GM23338 (cell line): ENCODE measurements at places on chromosomes 1 and 21. TPM values are rescaled to one million over a fixed set of nuclear protein-coding genes. Genes with fewer than 3 reads are reported as not detected.

The DHRS3 gene
- 21.0 and 21.2 TPM in 2 replicates for total RNA-seq

The FMO5 gene
- 0.35 and 0.73 TPM in 2 replicates for total RNA-seq

The LAPTM5 gene
- not detected in 2 replicates for total RNA-seq

The CLCNKB gene
- total RNA-seq, result 1.2 and 1.3 TPM in 2 replicates

The SFN gene
- 2.6 and 4.1 TPM in 2 replicates for total RNA-seq

The VWA5B1 gene
- 0.70 and 1.0 TPM in 2 replicates for total RNA-seq

The MXRA8 gene
- 11.7 and 17.2 TPM in 2 replicates for total RNA-seq

The MRPL9 gene
- 88.5 and 89.0 TPM in 2 replicates for total RNA-seq

The BMP8B gene
- 0.43 and 0.90 TPM in 2 replicates for total RNA-seq

The LPAR3 gene
- 27.8 and 36.9 TPM in 2 replicates for total RNA-seq

The ZFP69B gene
- 10.0 and 10.8 TPM in 2 replicates for total RNA-seq

- DNase-seq, result no peak
Measured at GRCh38 chr1:60895701-60896100, 186.7 kb upstream of the NFIA start.

- DNase-seq, result no peak
Measured at GRCh38 chr1:17281775-17282181, 26.2 kb upstream of the PADI4 start.

- DNase-seq, result no peak
Measured at GRCh38 chr21:14771593-14771992, 225.5 kb upstream of the SAMSN1 start.

- DNase-seq, result no peak
Measured at GRCh38 chr1:212873518-212873917, 15.4 kb downstream of the FLVCR1 start.

DNA sequence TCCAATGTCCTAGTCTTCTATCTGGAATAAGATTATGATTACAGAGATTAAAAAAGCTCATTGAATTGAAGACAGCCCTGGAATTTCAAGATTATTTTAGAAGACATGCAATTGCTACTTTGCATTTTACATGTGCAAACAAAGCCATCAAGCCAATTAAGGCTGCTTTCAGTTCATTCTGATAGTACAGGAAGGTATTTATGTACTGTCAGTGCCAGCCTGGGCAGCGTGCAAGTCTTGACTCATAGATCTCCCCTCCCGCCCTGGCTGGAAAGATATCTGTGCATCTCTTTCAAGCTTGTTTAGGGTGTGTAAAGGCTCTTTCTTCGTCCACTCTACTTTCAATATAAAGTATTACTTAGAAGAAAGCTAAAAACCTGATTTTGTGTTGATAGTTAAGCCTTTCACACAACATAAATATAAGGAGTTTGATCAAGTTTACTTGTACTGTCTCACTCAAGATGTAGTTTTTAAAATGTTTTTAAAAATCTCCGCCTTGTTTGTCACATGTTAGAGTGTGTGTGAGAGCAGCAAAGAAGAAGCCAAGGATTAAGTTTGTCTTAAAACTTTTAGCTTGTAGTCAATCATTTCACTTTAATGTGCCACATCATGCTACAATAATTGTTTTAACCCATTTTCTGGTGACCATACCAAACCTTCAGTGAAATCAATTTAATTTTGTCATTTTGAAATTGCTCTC is 13.6 kb upstream of the LYPLAL1 start:
- no peak for DNase-seq

DNA sequence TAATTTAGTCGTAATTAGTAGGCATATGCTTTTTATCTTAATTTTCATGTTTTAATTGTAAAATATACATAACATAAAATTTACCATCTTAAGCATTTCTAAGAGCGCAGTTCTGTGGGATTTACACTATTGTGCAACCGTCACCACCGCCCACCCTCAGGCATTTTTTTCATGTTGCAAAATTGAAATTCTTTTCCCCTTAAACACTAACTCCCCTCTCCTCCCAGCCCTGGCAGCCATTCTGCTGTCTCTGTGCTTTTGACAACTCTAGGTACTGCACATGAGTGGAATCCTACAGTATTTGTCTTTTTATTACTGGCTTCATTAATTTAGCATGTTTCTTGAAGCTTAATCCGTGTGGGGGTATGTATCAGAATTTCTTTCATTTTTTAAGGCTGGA is 7.8 kb downstream of the PIK3CD start:
- DNase-seq, result no peak

- no peak for DNase-seq
Measured at GRCh38 chr1:188426561-188426960, 1597.8 kb downstream of the PLA2G4A start.

- peak; percentile 83 for DNase-seq
Measured at GRCh38 chr1:152347116-152347728, 12.6 kb downstream of the FLG2 start.

- no peak for DNase-seq
Measured at GRCh38 chr21:36877741-36878140, 88.7 kb downstream of the HLCS start.

DNA sequence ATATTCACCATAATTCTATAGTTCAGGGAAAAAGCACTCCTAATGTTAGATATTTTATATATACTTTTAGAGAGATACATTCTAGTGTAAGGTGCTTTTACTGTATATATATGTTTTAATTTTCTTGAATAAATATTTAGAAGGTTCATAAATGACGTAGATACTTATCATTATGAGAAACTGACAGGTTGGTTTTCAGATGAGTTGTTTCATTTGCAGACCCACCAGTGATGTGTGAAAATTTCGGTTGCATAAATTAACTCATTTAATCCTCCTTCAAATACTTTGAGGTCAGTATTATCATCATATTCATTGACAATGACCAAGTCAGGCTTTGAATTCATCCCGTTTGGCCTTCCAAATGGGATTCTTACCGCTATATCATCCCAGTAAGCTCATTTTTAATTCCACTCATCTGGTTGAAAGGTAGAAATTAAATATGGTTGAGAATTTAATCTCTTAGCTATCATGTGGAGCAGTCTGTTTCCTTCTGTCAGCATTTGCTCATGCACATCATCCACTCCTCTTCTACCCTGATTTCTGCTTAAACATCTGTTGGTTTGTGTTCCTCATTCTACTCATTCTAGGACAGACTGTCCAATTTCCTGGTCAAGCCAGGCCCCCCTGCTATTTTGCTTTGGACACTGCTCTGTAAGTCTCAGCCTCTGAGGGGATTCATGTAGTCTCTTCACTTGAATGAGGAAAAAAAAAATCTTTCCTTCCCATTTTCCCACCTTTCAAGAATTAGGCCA is 1156.6 kb downstream of the PLA2G4A start:
- DNase-seq, result no peak

- DNase-seq, result peak; percentile 87
Measured at GRCh38 chr1:205375835-205376545, 19.3 kb upstream of the KLHDC8A start.

- DNase-seq, result no peak
Measured at GRCh38 chr1:25806418-25806817, 6.4 kb downstream of the SELENON start.

DNA sequence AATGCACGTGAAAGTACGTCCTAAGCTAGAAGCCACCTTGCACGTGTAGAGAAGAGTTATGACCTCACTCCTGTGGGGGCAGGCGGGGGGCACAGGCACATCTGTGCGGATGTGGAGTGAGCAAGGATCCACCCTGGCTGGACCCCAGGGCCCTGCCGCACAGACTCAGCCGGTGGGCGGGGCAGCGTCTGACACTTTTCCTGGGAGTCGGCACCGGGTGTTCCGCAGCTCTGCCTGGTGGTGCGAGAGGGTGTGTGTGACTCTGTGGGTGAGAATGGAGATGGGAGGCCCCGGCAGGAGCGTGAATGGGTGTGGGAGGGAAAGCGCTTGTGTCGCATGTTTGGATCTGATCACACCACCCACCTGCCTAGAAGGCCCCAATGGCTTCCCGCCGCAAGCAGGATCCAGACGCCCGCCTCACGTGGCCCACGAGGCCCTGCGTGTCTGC is 29.5 kb downstream of the RAP1GAP start:
- no peak for DNase-seq

DNA sequence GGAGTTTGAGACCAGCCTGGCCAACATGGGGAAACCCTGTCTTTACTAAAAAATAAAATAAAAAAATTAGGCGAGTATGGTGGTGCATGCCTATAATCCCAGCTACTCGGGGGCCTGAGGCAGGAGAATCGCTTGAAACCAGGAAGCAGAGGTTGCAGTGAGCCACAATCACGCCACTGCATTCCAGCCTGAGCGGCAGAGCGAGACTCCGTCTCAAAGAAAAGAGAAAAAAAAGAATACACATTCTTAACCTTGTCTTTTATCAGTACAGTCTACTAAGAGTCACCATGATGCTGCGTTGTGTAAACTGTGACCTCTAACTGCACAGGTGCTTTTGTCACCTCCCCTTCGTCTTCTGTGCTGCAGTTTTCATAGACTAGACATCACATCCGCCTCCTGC is 37.2 kb downstream of the PCNT start:
- DNase-seq, result no peak

DNA sequence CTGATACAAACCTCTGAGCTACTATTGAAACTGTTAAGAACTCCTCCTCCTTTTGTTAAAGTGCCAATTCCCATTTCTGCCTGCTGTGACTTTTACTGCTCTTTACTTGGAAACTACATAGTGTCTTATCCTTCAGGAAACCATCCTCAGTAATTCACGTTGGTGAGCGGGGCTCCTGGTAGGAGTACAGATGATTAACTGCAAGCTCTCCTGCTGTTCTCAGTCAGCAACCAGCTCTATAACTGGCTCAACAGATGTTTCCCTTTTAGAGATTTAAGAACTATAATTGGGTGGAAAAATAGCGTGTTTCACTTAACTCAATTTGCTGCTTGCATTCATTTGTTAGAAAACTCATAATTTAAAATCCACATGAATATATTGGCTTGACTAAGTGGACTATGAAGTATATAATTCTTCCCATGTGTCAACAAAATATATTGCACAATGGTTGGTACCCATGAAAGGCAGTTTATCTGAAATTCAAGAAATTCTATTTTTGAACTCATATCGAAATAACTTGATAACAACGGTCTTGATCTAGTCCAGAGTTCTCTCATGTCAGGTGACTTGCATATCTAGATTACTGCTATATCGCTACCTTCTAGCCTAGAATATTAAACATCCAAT is 574.0 kb downstream of the KCNT2 start:
- peak; percentile 54 for DNase-seq

- no peak for DNase-seq
Measured at GRCh38 chr1:183841950-183842794, 37.3 kb downstream of the RGL1 start.

GRCh38 chr1:100188617-100189016 is 10.6 kb upstream of the LRRC39 start:
- no peak for DNase-seq

- DNase-seq, result no peak
Measured at GRCh38 chr1:214842856-214843255, 239.7 kb upstream of the KCNK2 start.

DNA sequence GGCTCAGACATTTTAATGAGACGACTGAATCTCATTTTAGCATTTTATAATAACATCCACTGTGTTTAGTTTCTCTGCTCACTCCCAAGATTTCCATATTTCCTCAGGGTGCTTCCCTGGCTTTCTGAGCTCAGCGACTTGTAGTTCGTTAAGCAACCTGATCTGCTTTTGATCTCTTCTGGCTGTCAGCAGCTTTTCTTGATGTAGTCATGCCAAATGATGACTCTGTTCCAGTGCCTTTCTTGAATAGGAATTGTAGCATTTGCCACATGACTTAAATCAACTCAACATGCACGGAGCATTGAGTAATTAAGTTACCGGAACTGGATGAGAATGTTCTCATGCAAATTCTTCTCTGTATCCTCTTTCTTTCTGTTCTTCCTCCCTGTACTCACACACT is 246.1 kb downstream of the FMN2 start:
- no peak for DNase-seq

- no peak for DNase-seq
Measured at GRCh38 chr1:9368356-9368755, 75.7 kb downstream of the SPSB1 start.

DNA sequence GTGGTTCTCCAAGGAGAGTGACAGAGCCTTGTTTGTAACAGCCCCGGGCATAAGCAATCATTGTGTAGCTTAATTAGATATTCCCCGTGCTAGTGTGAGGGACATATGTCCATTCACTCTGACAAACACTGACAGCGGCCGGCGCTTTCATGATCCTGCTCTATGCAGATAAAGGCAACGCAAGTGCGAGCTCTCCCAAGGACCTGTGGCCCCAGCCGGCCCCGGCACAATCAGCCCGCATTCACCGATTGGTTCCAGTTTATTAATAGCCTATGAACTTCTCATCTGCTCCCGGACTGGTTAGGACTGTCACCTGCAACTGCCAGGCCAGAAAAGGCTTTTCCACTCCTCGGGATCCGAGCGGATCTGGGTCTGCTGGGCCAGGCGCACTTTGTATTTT is 18.0 kb upstream of the OLIG1 start:
- no peak for DNase-seq

- peak; percentile 79 for DNase-seq
Measured at GRCh38 chr1:81349194-81349965, 451.4 kb upstream of the ADGRL2 start.

GRCh38 chr1:162197615-162198421 is 128.3 kb downstream of the NOS1AP start:
- peak; percentile 54 for DNase-seq

- no peak for DNase-seq
Measured at GRCh38 chr1:84540759-84541158, 33.5 kb downstream of the CTBS start.

- DNase-seq, result no peak
Measured at GRCh38 chr1:91450260-91450659, 45.6 kb upstream of the HFM1 start.

GRCh38 chr1:2050793-2051682 is 827 bp downstream of the PRKCZ start:
- peak; percentile 42 for DNase-seq

DNA sequence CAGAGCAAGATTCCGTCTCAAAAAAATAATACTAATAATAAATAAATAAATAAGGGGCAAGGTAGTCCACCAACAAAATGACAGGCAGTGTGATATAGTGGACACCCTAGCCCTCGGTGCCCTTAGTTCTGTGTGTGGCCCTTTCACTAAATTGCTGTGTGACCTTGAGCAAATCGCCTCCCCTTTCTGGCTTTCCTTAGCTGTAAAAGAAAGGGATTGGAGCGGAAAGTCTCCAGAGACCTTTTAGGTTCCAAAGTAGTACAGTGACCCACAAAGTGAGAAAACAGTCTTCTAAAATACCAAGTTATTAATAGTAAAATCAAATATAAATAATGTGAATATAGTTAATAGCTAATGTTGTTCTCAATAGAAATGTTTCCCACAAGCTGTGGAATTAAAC is 7.6 kb downstream of the LMNA start:
- DNase-seq, result no peak

DNA sequence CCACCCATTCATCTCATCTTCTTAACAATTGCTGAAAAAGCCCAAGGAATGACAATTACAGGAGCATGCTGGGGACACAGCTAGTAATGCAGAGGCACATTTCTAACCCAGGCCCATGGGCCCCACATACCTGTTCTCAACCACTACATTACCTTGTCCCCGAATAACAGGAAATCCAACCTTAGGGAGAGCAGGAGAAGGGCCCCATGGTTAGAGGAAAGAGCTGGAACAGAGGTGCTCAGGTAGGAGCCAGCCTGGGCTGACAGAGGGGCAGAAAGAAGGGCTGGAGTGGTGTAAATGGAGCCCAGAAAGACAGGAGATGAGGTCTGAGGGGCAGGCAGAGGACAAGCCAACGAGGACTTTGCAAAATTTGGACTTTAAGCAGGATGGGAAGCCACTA is 11.4 kb upstream of the S100A8 start:
- DNase-seq, result no peak
